Fibroblast of mammary gland (primary cell): ENCODE measurements at places on chromosomes 5 and 9.

GRCh38 chr5:132052520-132052919 is 7.9 kb upstream of the IL3 start:
- no peak for DNase-seq

GRCh38 chr5:58887311-58887710 is 304.4 kb downstream of the RAB3C start:
- DNase-seq = no peak

GRCh38 chr5:54217826-54218503 is 92.4 kb downstream of the ARL15 start:
- DNase-seq = peak; percentile 82

DNA sequence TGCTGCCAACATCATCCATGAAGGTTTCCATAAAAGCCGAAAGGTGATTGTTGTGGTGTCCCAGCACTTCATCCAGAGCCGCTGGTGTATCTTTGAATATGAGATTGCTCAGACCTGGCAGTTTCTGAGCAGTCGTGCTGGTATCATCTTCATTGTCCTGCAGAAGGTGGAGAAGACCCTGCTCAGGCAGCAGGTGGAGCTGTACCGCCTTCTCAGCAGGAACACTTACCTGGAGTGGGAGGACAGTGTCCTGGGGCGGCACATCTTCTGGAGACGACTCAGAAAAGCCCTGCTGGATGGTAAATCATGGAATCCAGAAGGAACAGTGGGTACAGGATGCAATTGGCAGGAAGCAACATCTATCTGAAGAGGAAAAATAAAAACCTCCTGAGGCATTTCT is 10.1 kb downstream of the TLR4 start:
- DNase-seq = no peak

GRCh38 chr9:124320062-124320973 is 62.6 kb downstream of the NEK6 start:
- DNase-seq = peak; percentile 66

DNA sequence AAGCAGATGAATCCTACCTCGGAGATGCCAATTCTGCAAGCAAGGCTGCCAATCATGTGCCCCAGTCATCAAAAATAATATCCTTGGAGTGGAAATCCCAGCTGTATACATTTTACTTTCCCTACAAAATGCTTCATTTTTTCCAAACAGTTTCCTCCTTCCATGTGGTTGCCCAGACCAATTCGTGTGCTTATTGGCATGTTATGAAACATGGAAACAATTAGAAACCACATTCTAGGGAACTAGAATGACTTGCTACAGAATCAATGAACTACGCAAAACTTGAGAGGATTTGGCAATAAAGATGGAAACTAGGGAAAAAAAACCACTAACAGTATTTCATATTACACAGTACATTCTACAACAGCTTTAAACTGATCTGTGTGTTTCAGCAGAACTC is 584.5 kb upstream of the DMAC1 start:
- peak; percentile 77 for DNase-seq

GRCh38 chr5:35963381-35963843 is 25.0 kb upstream of the CAPSL start:
- DNase-seq = peak; percentile 22

GRCh38 chr9:6896562-6896961 is 138.8 kb downstream of the KDM4C start:
- peak; percentile 56 for DNase-seq
